ENCODE measurements at places on chromosomes 1 and 21. TPM values are rescaled to one million over a fixed set of nuclear protein-coding genes. Genes with fewer than 3 reads are reported as not detected.

WLS gene
- total RNA-seq: 147 TPM

VANGL2 gene
- 106 TPM for total RNA-seq

OR2W3 gene
- total RNA-seq: 0.96 TPM

C1QB gene
- not detected for total RNA-seq

UBE2U gene
- not detected for total RNA-seq

SPRR2E gene
- not detected for total RNA-seq

KRTAP21-2 gene
- not detected for total RNA-seq

FCER1G gene
- 1.6 TPM for total RNA-seq

COL6A2 gene
- 17.8 TPM for total RNA-seq

KCNJ6 gene
- 0.68 TPM for total RNA-seq

HAO2 gene
- total RNA-seq: not detected

MMP23B gene
- 1.7 TPM for total RNA-seq

ADGRL2 gene
- total RNA-seq: 168 TPM

All from neural crest cell (in vitro differentiated cells).